Gastrocnemius medialis (tissue), 4 donors: ENCODE measurements at places on chromosomes 3 and 15.

DNA sequence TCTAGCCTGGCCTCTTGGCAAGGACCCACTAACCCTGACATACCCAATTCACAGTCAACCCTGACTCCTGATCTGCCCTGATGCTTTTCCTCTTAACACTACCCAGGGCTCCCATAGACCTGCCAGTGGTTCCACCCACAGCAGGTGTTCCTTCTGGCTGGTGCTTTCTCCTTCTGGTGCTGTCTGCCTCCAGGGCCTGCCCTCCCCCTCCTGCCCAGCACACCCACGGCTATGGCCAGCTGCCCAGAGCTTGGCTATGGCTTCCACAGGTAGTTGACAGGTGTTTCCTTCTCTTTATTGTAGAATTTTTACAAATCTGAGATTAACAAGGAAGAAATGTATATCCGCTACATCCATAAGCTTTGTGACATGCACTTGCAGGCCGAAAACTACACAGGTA is 46.5 kb upstream of the MANF start:
- DNase-seq, result no peak

GRCh38 chr15:92797168-92798052 is 102.7 kb upstream of the CHD2 start:
- no peak for DNase-seq

- no peak for DNase-seq
Measured at GRCh38 chr3:15460891-15461531, 33.6 kb downstream of the EAF1 start.

DNA sequence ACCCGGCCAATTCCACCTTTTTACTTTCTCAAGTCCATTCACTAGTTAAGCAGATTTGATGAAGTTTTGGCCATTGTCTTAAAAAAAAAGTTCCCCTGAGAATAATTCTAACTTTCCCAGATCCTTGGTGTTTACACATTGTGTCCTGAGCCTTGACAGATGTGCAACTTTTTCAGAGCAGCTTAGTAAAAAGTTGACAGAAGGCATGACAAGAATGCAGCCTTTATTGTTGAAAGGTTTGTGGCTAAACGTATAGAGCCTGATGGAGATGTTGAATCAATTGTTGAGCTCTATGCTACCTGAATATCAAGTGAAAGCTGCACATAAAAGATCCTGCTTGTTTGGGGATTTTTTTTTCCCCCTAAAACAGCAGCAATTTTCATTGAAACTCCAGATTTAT is 75.3 kb upstream of the CMTM7 start:
- no peak for DNase-seq

DNA sequence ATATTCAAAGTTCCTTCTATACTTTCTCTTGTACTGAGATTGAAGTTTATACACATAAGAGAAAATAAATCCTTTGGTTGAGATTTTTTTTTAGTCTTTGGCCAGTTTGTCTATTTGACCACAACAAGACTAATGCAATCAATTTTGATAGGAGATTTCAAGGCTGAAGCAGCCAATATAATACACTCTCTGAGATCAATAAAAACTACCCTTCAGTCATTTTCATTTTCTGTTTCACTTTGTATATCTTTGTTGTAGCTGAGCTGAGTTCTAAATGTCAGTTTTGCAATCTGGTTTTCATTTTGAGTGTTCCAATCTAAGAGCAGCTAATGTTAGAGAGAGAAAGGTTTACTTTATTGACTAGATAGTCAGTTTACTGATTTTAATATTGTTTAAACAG is 623.8 kb upstream of the ROBO1 start:
- DNase-seq, result no peak

DNA sequence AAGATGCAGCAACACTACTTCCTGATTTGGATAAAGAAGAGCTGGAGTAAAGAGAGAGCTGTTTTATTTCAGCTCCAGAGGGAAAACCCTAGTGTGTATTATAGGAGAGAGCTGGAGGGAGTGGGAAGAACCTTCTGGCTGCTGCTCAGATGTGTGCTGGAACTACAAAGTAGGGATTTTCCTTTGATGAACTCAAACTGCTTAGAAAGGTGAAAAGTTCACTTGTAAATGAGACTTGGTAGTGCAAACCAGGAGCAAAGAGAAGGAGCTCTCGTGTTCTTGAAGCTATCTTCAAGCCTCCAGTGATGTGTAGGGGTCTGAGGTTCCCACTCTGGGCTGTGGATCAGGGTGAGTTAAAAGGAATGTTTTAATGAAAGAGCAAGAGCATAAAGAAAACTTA is 110.4 kb downstream of the EDEM1 start:
- no peak for DNase-seq

GRCh38 chr3:136300444-136300843 is 50.3 kb downstream of the PCCB start:
- no peak for DNase-seq

DNA sequence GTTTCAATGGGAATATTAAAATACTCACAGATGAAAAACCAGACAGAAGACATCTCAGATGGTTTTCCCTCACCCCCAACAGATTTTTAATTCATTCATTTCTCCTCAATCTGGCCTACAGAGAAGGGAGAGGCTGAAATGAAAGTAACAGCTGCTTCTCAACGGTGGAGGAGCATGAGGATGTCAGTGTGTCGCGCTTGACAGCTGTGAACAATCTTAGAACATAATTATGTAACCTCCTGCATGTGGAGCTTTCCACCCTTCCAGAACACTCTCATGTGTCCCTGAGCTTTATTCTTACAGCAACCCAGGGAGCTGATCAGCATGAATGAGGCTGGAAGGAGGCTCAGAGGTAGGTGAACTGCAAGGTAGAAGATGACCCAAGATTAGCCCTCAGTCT is 52.7 kb downstream of the MB21D2 start:
- peak; percentile 23 for DNase-seq

- DNase-seq, result no peak
Measured at GRCh38 chr3:14150078-14150477, 25.2 kb downstream of the TMEM43 start.

DNA sequence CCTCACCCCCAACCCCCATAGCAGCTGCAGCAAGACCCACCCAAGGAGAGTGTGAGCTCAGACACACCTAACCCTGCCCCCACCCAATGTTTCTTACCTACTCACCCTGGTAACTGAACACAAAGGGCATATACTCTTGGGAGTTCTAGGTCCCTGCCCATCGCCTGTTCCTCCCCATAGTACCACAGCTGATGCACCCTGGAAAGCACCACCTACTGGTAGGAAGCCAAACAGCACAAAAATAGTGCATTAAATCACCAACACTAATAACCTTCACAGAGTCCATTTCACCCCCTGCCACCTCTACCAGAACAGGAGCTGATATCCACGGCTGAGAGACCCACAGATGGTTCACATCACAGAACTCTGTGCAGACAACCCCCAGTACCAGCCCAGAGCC is 245.2 kb downstream of the EFHB start:
- DNase-seq, result no peak

- DNase-seq, result no peak
Measured at GRCh38 chr15:39283531-39283930, 297.3 kb upstream of the THBS1 start.

- no peak for DNase-seq
Measured at GRCh38 chr3:119990888-119991287, 103.4 kb downstream of the GSK3B start.

GRCh38 chr3:105907777-105908176 is 39.0 kb upstream of the CBLB start:
- DNase-seq, result no peak

DNA sequence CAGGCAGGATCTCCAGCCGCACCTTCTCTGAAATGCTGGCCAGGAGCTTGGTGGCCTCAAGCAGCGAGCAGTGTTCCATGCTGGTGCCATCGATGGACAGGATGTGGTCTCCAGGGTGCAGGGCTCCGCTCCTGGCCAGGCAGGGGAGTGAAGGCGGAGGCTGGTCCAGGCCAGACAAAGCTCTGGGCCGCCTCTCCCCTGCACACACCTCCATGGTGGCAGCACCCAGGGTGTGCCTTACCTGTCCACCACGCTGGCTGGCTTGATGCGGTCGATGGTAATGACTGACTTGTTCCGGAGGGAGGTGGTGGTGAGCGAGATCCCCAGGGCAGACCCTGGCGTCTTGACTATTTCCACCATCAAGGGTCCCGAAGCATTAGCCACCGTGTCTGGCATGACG is 20.0 kb downstream of the GRIP2 start:
- no peak for DNase-seq

DNA sequence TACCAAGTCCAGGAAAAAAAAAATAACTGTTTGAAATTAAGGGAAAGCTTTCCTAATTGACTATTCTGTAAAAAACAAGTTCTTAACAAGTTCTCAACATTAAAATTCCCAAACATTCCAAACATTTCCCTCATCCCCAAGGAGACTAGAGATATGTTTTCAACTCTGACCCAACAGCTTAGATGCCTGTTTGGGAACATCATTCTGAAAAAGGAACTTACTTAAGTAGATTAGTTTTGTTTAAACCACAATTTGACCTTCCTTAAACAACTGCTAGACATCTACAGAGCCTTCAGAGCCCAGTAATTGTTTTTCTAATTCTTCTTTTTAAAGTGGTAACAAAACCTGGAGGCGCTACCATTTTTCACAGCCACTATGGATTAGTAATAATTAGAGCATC is 12.8 kb downstream of the UBR1 start:
- no peak for DNase-seq

GRCh38 chr3:134374105-134374790 is at the start of gene AMOTL2:
Gene AMOTL2 (minus strand): TSS chr3:134374447. CDS start chr3:134371433, 3,014 bp downstream.
- DNase-seq, result peak; percentile 92

GRCh38 chr15:67433495-67434099 is 87.3 kb upstream of the C15orf61 start:
- DNase-seq, result no peak

GRCh38 chr3:184334470-184335158 is 2.8 kb upstream of the FAM131A start:
- DNase-seq, result no peak

- DNase-seq, result no peak
Measured at GRCh38 chr3:59006634-59007517, 42.9 kb downstream of the CFAP20DC start.

- no peak for DNase-seq
Measured at GRCh38 chr15:89203705-89204273, 17.6 kb downstream of the RLBP1 start.

DNA sequence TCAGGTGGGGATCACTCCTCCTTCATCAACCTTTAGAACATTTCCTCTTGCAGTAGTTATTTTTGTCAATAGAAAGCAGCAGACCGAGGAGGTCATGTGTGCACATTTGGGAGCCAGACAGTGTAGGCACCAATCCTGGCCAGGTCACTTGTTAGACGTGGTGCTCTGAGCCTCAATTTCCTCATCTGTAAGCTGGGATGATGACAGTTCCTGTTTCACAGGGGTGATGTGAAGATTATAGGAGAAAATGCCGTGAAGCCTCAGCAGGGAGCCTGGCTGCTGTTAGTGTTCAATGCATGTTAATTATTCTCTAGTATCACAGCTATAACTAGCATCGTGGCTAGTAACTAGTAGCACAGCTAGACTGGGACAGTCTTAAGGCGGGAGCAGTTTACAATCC is 64.7 kb downstream of the ATP2B2 start:
- DNase-seq, result no peak

DNA sequence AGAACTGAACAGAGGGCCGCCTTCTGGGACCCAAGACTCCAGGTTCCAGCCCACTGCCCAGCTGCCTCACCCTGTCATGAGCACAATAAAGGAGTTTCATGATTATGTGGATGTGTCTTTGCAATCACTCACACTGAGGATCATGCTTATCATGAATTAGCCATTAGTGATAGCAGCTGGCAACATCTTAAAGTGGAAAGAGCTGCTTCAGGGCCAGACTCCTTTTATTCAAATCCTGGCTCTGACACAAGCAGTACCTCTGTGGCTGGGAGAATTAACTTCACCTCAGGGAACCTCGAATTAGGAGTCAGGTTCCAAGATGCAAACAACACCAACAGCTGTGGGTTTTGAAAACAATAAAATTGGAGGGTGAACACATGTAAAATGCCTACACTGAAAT is 6.6 kb upstream of the SCAP start:
- no peak for DNase-seq

GRCh38 chr3:132721479-132722164 is 587 bp downstream of the NPHP3 start:
- peak; percentile 67 for DNase-seq

- no peak for DNase-seq
Measured at GRCh38 chr15:50415752-50416404, 8.3 kb upstream of the USP8 start.

DNA sequence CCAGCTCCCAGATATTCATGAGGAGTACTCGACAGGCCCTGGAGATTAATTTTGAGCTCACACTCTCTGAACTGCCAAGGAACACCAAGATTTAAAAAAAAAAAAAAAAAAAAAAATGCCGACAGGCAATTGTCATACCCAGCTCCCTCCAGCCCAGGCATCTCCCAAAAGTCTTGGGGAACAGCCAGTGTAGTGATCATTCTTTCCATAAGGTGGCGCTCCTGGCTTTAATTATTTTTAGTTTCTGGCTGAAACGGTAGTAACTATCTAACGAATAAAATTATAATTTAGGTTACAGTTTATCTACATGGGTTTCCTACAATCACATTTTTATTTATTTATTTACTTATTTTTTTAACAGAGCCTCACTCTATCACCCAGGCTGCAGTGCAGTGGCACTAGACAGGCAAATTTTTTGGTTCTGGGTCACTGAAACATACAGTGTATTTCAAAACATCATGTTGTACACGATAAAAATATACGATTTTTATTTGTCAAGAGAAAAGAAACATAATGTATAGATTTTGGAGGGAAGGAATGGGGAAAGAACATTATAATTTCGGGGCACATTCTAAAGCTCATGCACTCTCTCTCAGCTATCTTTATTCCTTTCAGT is 157.3 kb downstream of the ADAMTS9 start:
- DNase-seq, result peak; percentile 28

GRCh38 chr15:67186688-67187087 is 67.8 kb downstream of the AAGAB start:
- DNase-seq, result peak; percentile 68

- no peak for DNase-seq
Measured at GRCh38 chr15:69443032-69443611, 9.5 kb upstream of the RPLP1 start.

GRCh38 chr3:152938974-152939636 is 104.2 kb downstream of the P2RY1 start:
- no peak for DNase-seq

- no peak for DNase-seq
Measured at GRCh38 chr3:148087601-148088371, 609.9 kb upstream of the AGTR1 start.

DNA sequence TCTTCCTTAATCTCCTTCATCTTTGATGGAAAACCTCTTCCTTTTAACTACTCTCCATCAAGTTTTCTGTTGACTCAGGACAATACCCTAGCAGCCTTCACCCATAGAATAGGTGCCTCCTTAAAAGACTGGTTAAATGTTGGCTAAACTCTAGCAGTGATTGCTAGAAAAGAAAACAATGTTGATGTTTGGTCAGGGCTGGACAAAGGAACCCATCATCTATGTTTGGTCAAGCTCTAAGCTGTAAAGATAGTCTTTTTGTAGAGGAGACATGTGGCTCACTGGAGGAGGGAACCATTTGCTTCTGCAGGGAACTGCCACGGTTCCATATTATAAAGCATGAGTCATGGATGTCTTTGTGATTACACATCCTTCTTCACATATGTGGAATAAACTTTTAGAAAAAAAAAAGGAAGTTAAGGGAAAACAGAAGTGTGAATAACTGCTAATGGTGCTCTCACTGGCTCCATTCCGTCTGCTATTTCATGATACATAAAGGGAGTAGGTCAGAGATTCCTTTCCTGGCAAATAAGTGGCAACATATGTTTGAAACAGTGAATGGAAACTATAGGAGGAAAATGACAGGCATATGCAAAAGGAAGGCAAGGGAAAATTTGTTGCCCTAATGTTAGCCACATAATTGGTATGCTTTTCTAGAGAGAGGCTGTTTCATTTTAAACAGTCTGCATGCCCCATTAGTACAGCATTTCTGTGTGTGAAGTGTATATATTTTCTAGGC is 78.2 kb downstream of the CMSS1 start:
- no peak for DNase-seq
